Keratinocyte (primary cell): ENCODE measurements at places on chromosomes 5 and 9.

- peak; percentile 9 for DNase-seq
Measured at GRCh38 chr5:139022528-139022927, 147.4 kb upstream of the LRRTM2 start.

DNA sequence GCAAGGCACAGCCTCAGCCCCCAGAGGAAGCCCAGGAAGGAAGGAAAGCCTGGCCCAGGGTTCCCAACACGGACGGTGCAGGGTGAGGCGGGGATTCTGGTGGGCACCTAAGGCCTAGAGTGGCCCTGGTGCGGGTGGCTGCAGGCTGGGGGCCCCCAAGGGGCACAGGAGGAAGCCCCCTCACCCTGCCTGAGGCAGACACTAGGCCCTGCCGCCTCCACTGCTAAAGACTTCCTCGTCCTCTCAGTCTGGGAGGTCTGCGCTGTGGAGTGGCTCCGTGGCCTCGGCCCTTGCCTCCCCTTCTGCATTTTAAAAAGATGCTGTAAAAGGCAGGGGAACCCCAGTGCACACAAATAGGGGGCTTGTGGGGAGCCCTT is 3.4 kb downstream of the SLC9A3 start:
- DNase-seq: no peak

- no peak for DNase-seq
Measured at GRCh38 chr5:109196087-109196822, 213.5 kb downstream of the PJA2 start.

DNA sequence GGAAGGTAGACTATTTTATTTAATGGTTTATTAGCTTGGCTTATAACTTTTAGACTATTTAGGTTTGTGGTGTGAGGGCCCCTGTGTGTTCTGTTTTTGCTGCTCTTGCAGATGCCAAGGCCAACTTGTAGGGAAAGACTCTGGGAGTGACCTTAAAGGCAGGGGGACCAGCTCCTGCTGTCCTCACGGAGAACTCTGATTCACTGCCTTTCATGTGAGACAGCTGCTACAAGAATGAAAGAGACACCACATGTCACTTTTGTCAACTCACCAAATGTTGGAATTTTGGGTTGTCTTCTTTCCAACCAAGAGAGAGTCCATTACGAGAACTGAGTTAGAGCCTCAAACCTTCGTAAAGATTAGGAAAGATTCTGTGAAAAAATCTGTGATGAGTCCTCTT is 258.3 kb upstream of the ADAMTSL1 start:
- no peak for DNase-seq

- no peak for DNase-seq
Measured at GRCh38 chr9:21679432-21679831, 123.0 kb upstream of the MTAP start.
